ENCODE measurements at places on chromosomes 12 and 14.

DNA sequence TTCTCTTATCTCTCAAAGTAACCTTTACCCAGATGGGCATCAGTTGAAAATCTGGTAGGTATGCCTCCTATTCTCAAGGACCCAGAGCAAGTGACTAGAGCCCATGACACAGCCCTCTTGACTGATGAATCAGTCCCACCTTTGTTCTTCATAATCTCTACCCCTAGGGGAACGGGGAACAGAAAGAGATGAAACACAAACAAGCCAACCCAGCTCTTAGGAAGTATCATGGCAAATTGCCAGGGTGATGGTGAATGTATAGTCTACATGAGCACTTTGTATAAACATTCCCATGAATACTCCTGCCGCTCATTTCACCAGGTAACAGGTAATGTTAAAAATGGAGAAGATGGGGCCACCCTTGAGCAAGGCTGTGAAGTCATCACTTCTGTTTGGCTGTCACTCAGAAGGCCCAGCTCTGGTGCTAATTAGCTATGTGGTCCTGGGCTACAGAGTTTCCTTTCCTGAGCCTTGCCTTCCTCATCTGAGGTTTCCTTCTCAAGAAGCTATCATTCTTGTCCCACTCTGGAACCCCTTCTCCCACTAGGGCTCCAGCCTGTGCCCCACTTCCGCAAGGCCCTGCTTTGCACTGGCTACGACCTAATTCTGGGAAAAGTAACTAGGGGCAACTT lies 161.7 kb downstream of the ANO2 start:
- DNase-seq = no peak

DNA sequence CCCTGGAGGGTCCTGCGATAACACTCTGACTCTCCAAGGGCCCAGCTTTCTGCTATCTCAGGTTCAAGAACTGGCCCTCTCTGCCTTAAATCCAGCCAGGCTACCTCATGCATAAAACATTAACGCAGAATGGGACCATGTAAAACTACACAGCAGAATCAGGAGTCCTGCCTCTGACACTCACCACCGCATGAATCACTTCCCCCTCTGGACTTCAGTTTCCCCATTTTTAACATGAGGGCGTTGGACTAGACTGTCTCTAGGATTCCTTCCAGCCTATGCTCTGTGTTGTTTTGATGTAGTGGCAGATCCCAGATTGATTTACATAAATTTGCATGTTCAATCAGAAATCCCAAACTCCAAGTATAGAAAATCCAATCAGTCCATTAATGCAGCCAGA lies 3.3 kb downstream of the NCKAP5L start:
- DNase-seq = no peak

- no peak for DNase-seq
Measured at GRCh38 chr12:131147894-131148293, 194.2 kb downstream of the ADGRD1 start.

DNA sequence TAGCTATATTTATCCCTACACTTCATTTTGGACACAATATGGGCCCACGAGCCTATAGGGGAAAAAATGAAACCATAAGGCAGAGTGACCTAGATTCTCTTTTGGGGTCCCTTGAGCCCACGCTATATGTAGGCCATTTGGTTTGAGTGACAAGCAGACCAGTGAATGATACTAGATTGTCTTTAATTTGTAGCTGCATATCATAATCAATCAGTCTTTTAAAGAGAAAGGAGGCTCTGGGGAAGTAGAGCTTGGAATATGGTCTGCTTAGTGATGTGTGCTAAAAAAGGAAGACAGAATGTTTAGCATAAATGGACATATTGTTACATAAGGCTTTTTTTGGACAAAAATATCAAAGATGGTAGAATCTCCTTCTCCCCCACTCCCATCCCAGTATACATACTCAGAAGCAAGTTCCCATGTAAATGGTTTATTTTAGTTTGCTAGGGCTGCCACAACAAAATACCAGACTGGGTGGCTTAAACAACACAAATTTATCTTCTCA lies 140.8 kb downstream of the CAPZA3 start:
- no peak for DNase-seq

GRCh38 chr14:79871136-79871535 lies 340.2 kb downstream of the DIO2 start:
- DNase-seq = no peak

- DNase-seq = no peak
Measured at GRCh38 chr12:1532375-1533165, 61.8 kb downstream of the FBXL14 start.

DNA sequence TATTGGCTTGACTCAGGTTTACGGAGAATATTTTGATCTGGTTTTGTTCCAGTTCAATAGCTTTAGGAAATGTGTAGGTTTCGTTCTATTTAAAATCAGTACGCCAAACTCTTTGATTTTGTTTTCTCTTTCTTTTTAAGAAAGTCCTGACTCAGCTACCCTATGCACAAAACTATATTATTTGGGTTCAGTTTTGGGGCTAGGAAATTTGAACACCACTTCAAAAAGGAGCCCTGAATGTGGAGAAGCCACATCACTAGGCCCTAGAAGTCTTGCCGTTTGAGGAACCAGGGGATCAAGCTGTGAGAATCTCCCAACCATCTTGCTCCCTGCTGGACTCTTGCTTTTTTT lies 168.2 kb upstream of the BCL2L14 start:
- no peak for DNase-seq

GRCh38 chr14:105891221-105891602 lies 364.8 kb downstream of the TMEM121 start:
- no peak for DNase-seq

DNA sequence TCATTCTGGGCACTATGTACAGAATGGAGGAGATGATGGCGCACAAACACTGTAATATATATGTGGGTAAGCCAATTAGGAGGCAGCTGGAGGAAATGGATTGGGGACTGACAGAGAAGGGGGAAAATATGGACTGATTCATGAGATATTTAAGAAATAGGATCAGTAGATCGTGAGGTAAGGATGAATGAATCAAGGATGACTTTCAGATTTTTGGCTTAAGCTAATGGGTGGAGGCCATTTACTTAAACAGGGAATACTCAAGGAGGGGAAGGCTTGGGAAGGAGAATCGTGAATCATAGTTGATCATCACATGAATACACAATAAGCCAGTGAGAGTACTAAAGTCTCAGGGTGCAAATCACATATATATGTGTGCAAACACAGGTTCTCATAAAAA lies 11.2 kb upstream of the GNPNAT1 start:
- no peak for DNase-seq

DNA sequence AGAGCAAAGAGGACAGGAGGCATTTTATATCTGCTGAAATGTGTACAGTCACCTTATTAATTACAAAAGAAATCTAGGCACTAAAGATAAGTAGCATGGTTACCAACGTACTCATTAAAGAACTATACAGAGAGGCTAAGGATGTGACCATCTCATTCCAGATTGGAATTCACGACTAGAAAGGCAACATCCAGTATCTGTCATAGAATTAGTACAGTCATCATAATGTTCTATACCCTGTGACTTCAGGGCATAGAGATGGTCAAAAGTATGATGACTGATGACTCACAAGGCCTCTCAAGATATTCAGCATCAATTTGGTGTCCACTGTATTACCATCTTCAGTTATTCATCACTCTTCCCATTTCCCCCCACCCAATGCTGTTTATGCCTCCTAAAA lies 144.0 kb upstream of the PLEKHG7 start:
- DNase-seq = no peak

DNA sequence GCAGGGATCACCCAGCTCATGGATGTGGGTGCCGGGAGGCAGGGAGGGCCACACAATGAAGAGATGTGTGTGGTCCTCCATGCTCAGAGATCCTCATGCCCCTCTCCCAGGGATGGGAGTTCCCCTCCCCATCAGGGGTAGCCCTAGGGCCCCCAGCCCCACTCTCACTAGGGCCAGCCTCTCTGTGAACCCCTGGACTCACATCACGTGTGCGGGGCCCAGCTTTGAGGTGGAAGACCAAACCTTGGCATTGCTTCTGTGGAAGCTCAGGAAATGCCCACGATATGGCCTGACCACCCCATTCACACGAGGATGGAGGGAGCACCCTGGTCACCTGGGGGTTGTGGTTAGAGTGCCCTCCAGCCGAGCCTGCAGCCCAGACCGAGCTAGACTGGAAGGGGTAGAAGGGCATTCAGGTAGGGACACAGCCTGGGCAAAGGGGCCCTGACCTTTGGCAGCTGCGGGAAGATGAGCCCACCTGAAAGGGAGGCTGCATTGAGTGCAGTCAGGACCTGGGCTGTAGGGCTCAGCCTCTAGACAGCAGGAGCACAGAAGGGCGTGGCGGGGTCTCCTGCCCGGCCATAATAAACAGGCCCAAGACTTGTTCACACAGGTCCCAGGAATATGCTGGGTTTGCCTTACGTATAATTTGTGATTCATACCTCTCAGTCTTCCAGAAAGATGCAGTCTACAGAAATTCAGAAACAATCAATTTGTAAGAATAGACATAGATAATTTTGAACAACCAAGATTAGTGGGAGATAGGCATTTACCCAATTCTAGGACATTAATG lies 34.8 kb upstream of the RCOR1 start:
- DNase-seq = no peak

All from iPS-NIHi11 (cell line).